Tibial artery (tissue), 4 donors: ENCODE measurements at places on chromosomes 1 and 21.

DNA sequence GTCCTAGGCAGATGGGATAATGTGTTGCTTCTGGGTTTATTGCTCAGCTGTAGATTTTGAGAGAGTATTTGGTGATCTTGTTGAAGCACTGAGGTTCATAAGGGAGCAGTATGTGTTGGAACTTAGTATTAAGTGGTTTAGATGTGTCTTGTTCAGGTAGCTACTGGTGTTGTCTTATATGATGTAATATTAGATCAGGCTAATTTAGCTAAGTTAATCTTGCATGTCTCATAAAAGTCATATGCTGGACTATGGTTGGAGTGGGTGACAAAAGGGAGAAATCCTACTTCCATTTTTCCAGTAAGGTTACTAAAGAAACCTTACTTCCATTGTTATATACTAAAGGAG lies 196.4 kb downstream of the CLEC20A start:
- no peak for DNase-seq

DNA sequence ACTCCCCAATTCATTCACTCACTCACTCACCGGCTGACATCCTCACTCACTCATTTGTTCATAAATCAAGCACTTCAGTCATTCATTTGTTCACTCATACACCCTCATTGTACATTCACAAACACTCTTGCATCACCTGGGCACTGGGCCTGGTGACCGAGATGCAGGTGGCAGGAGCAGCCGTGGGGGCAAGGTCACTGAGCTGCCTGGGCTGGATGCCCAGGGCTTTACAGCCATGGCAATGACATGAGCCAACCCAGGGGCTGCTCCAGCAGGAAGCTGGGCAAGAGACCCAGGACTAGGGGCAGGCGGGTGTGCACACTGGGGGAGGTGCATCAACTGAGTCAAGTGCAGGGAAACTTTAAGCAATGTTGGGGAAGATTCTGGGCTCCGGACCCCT lies 113.6 kb upstream of the IGSF21 start:
- DNase-seq, result no peak

DNA sequence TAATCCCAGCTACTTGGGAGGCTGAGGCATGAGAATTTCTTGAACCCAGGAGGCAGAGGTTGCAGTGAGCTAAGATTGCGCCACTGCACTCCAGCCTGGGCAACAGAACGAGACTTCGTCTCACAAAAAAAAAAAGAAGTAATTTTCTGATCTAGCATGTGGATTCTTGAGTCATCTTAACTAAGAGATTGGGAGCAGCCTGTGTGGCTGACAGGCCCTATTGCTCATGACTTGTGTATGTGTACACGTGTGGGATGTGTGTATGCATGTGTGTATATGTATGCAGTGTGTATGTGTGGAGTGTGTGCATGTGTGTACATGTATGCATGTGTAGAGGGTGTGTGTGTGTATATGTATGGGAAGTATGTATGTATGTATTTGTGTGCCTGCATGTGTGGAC lies 29.5 kb downstream of the DOP1B start:
- DNase-seq, result no peak

GRCh38 chr1:118954301-118954905 lies 33.7 kb downstream of the TBX15 start:
- no peak for DNase-seq

- no peak for DNase-seq
Measured at GRCh38 chr1:116581323-116581885, 10.6 kb upstream of the CD58 start.
